ENCODE measurements at places on chromosomes 2 and 18.

DNA sequence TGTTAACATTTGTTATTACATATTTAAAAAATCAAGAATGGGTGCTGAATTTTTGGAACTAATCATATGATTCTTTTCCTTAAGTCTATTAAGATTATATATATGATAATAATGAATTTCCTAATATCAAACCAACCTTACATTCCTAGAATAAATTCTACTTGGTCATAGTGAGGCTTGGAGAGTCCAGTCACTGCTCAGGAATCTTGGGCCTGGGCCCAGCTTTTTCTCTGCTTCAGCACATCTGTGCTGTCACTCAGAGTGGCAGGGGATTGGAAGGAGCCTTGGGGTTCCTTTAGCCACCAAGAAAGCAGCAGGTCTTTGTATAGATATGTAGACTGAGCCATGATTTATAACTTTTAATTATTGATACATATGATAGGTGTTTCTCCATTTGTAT, 19.9 kb upstream of the ZAP70 start:
- DNase-seq: no peak

DNA sequence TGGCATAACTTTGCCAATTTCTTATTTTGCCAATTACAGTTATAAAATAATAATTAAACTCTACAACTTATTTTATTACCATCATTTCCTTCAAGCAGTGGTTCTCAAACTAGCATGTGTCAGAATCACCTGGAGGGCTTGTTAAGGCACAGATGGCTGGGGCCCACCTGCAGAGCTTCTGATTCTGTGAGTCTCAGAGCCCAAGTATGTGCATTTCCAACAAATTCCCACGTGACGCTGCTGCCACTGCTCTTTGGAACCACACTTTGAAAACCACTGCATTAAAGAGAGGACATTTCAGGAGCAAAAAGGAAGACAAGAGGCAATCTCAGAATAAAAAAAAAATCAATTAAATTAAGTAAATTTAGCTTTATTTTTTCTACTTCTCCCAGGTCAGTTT, 94.0 kb upstream of the HNRNPA3 start:
- no peak for DNase-seq

GRCh38 chr2:127917916-127918315, 32.2 kb upstream of the AMMECR1L start:
- no peak for DNase-seq

DNA sequence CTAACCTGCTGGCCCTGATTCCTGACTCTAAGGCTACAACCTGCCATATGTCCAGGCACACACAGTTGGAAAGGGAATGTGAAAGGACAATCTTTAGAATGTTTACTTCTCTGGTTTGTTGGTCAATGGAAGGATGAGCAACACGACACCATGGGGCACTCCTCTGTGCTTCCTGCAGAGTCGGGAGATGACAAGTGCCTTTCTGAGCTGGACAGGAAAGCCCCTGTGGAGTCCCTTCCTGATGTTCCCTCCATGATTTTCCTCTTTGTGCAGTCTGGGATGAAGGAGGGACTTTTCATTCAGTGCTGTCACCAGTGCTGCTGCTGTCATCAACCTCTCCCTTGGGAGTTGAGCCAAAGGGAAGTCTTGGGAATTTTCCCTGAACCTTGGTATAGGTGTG, 22.6 kb upstream of the SERPINB7 start:
- no peak for DNase-seq

DNA sequence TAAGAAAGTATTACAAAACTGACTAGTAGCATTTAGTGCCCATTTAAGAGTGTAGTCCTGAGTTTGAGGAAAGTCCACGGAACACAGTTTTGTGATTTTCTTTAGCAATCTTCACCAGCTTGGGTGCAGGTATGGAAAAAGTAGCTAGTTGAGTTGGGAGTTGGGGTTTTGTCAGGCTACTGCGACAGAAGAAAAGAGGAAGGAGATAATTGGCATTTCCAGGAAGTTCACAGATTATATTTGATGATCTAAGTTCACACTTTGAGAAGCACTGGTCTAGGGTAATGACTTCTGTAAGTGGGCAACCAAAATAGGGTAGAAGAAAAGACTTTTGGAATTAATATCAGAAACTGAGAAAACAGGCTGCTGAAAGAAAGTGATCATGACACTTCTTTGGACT, 52.1 kb downstream of the VIL1 start:
- DNase-seq: no peak

Measured in kidney epithelial cell (primary cell).